Body of pancreas (tissue), 4 donors: ENCODE measurements at places on chromosomes 1 and 21.

DNA sequence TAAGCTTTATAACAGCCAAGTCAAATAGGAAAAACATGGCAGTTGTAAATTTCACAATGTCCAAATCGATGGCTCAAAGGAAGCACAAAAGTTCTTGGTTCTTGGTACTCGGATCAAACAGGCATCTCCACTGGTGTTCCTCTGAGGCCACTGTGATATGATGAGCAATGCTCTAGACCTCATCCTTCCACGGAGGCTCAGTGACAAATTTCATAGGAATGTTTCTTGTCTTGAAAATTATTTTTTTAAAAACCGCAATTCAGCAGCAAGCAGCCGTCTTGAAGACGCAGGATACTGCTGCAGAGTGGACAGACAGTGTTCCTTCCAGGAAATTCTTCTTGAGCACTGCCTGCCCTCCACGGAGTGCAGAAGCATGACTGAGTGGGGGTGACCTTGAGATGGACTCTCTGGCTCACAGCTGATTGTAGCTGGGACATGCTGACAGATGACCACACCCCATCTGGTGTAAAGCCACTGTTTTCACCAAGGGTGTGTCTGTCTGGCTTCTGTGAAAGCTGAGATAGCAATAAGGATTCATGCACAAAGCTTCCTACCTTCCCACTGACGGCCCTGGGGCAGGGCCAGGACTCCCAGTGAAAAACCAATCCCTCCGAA lies 61.9 kb downstream of the TIAM1 start:
- DNase-seq: no peak

DNA sequence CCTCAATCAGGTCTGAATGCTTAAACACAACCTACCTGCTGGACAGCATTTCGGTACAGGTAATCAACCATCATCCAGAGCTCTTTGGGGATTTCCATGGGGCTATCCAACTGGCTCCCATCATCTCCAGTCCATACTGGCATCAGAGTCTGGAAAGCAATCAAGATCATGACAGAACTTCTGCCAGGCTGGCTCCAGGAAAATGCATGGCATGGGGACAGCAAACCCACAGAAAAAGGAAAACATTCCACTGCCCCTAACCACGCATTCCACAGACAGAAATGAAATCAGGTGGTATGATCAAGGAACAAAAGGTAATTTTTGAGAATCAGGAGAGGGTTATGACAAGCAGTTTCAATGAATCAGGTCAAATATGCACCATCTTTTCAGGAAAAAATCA lies 9.1 kb upstream of the MTF1 start:
- DNase-seq: no peak

- DNase-seq: peak; percentile 70
Measured at GRCh38 chr1:213474054-213474453, 423.0 kb downstream of the RPS6KC1 start.

GRCh38 chr1:178486100-178487069 lies 10.4 kb downstream of the CLEC20A start:
- DNase-seq: no peak

GRCh38 chr1:228963795-228964177 lies 228.5 kb downstream of the RHOU start:
- DNase-seq: peak; percentile 28

- DNase-seq: no peak
Measured at GRCh38 chr1:95467036-95467435, 233.0 kb downstream of the RWDD3 start.

- DNase-seq: no peak
Measured at GRCh38 chr1:232932486-232933425, 17.7 kb upstream of the NTPCR start.

GRCh38 chr1:20174937-20175666 lies 10.8 kb upstream of the UBXN10 start:
- DNase-seq: no peak

- DNase-seq: no peak
Measured at GRCh38 chr1:221779771-221780170, 37.9 kb upstream of the DUSP10 start.

- no peak for DNase-seq
Measured at GRCh38 chr1:59900640-59901039, 25.9 kb downstream of the CYP2J2 start.

DNA sequence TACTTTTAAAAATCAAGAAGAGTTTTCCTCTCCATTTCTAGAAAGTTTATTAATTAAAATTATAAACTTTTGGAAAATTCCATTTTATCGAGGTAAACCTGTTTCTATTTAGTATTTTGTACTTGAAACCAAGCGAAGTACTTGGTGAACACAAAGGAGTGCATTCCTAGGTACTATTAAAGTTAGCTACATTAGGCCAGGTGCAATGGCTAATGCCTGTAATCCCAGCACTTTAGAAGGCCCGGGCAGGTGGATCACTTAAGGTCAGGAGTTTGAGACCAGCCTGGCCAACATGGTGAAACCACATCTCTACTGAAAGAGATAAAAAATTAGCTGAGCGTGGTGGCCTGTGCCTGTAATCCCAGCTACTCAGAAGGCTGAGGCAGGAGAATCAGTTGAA lies 292.2 kb downstream of the NTNG1 start:
- DNase-seq: no peak
